ENCODE measurements at places on chromosomes 16 and 17.

- no peak for DNase-seq
These were observed 115.4 kb downstream of the SHISA6 start for GRCh38 chr17:11356371-11356770.

DNA sequence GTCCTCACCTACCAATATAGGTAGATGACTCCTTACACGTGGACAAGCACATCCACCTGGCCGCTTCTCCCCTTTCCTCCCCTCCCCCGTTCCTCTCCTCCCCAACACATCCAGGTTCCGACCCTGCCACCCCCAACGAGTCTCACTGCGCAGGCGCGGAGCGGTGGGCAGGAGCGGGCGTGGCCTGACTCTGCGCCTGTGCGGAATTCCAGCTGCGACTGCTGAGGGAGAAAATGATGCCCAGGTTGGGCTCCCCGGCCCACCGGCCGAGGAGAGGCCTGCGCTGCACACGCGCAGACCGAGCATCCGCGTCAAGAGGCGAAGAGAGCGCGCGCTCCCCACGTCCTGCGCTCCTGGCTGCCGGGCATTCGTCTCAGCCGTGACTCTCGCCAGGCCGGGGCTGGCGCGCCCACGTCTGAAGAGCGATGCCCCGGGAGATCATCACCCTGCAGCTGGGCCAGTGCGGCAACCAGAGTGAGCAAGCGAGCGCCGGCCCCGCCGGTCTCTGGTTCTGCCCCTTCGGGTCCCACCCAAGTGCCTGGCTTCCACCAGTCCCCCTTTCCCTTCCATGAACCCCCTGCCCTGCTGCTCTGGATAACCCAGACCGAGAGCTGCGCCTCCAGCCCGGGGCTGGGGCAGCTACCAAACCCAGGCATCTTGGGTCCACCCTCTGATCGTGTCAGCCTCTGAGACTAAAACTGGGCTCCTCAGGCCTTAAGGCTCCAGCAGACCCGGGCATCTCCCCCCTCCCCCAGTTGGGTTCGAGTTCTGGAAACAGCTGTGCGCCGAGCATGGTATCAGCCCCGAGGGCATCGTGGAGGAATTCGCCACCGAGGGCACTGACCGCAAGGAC, at the start of gene TUBG2:
TSS of gene TUBG2 (plus strand) at position 206 of the 853 bp plus-strand sequence. CDS start at position 426, 220 bp downstream.
- peak; percentile 67 for DNase-seq

GRCh38 chr17:7329997-7330637, 982 bp upstream of the NEURL4 start:
- DNase-seq: peak; percentile 63

GRCh38 chr17:78865682-78866390, 25.2 kb upstream of the USP36 start:
- DNase-seq: peak; percentile 50

DNA sequence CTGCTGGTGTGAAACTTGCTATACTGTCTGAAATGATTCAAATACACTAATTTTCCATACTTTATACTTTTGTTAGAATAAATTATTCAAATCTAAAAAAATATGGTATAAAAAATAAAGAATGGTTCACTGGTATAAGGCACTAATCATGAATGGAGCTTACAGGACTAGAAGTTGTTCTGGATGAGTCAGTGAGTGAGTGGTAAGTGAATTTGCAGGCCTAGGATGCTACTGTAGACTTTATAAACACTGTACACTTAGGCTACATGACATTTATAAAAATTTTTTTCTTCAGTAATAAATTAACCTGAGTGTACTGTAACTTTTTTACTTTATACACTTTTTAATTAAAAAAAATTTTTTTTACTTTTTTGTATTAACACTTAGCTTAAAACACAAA, 95.5 kb downstream of the MAP2K4 start:
- no peak for DNase-seq

- no peak for DNase-seq
These were observed 65.7 kb downstream of the CENPV start for GRCh38 chr17:16287563-16288027.

- DNase-seq: no peak
These were observed 3.9 kb downstream of the DLG4 start for GRCh38 chr17:7215652-7216180.

- DNase-seq: no peak
These were observed 111.9 kb downstream of the CNTNAP4 start for GRCh38 chr16:76389126-76389525.

DNA sequence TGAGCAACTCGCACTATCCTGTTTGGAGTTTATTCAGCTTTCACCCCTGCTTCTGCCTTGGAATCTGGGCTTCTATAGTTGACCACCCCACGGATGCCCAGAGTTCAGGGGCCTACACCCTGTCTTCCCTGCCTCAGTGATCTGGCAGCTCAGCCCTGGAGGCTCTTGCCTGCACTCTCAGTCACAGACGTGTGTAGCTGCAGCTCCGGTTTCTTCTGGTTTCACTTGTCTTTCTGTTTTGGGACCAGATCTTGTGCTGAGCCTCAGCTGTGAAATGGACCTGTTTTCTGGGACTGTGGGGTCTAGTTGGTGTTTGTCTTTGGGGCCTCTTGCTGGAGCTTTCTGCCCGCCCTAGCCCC, 5.8 kb downstream of the GPT2 start:
- DNase-seq: no peak

GRCh38 chr16:66984892-66985311, 3.5 kb upstream of the CES4A start:
- DNase-seq: peak; percentile 45

DNA sequence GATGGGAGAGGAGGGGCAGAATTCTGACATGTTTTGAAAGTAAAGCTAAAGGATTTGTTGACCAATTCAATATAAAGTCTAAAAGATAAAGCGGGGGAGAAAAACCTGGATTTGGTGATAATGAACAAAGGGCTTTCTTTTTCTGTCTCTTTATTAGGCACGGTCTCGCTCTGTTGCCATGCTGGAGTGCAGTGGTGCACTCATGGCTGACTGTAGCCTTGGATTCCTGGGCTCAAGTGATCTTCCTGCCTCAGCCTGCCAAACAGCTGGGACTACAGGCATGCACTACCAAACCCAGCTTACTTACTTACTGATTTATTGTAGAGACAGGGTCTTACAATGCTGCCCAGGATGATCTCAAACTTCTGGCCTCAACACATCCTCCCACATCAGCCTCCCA, 7.5 kb downstream of the CDR2 start:
- DNase-seq: no peak

DNA sequence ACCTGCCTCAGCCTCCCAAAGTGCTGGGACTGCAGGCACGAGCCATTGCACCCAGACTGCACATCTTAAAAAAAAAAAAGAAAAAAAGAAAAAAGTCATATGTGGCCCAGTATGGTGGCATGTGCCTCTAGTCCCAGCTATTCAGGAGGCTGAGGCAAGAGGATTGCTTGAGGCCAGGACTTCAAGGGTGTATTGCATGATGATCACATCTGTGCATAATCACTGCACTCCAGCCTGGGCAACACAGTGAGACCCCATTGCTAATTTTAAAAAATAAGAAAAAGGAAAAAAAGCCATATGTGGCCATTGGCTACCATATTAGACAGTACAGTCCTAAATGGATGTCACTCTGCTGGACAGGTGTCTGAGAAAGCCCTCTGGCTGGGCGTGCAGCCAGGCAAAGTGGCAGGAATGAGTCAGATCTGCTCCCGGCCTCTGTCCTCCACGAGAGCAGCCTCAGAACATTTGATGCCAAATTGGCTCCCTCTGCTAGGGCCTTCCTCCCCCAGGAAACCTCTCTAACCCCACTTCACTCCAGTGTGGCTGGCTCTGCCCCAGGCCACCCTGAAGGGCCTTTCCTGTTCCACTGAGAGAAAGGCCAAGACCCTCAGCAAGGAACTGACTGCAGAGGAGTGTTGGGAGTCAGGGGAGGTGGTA, 14.7 kb downstream of the CA7 start:
- no peak for DNase-seq

DNA sequence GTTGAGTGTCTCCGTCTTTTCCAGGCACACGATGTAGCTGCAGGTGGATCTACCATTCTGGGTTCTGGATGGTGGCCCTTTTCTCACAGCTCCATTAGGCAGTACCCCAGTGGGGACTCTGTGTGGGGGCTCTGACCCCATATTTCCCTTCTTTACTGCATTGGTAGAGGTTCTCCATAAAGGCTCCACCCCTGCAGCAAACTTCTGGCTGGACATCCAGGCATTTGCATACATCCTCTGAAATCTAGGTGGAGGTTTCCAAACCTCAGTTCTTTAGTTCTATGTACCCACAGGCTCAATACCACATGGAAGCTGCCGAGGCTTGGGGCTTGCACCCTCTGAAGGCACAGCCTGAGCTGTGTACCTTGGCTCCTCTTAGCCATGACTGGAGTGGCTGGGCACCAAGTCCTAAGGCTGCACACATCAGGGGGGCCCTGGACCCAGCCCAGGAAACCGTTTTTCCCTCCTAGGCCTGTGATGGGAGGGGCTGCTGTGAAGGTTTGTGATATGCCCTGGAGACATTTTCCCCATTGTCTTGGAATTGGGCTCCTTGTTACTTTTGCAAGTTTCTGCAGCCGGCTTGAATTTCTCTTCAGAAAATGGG, 14.0 kb downstream of the ABCC1 start:
- DNase-seq: no peak

DNA sequence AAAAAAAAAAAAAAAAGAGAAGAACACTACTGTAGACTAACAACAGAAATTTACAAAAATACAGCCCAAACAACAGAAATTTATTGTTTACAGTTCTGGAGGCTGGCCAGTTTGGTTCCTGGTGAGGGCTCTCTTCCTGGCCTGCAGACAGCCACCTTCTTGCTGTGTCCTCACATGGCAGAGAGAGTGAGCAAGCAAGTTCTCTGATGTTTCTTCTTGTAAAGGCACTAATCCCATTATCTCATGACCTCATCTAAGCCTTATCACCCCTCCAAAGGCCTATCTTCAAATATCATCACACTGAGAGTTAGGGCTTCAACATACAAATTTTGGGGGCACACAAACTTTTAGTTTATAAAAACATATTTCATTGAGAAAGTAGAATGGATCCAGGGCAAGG, 7.3 kb downstream of the ARSG start:
- no peak for DNase-seq

DNA sequence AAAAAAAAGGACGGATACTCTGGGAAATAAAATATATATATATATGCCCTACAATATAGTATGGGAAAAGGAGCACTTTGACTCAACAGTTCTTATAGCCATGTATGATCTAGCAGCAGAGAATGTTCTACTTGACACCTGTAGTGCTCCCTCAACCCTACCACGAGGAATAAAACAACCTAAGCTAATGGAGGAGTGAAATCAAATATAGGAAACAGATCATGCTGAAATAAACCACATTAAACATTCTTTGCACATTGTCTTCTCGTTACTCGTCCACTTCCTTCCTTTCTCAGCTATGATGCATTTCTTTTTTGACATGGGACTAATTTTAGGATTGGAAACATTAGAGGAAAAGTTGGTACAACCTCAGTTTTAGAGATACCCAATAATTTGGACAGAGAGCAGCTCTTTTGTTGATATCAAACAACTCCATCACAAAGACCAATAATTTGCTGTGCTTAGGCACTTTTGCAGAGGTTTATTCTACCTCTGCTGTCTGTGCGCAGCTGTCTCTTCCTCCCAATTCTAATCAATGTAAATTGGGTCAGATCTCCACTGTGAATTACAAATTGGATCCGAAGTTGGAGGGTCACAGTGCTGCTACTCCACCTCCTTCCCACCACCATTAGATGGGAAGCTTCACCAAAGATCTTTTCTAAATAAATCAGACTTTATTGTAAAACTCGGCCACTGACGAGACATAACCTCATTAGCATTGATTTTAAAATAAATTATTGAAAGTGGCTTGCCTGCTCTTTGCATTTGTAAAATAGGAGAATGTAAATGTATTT, 65.8 kb downstream of the SNX11 start:
- DNase-seq: no peak

DNA sequence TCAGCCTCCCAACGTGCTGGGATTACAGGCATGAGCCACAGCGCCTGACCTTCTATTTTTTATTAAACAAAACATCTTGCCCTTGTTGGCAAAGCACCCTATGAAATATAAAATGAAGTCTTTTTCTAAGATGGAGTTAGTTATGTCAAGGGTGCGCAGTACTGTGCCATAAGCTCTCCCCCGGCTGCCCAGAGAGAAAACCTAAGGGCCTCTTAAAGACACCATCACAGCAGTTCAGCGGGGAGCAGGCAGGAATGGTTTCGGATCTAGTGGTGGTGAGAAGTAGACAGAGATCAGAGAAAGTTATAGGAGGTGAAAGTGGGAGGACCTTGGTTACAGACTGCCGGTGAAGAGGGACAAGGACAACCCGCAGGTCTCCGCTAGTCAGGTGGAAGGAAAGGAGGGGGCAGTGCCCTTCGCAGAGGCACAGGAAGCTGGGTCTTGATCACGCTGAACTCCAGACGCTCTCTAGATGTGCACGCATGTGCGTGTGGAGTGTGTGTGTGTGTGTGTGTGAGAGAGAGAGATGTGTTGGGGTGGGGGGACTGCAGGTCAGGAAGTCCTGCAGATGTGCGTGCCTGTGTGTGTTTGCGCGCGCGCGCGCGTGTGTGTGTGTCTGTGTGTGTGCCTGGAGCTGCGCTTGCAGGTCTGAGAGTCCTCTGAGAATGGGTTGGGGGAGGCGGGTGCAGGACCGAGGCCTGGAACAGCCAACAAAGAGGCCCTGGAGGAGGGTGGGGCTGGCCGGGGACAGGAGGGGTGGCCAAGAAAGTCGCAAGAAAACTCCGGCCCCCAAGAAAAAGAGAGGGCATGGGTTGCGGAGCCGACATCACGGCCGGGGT, 748 bp upstream of the CMTM3 start:
- DNase-seq: peak; percentile 50

DNA sequence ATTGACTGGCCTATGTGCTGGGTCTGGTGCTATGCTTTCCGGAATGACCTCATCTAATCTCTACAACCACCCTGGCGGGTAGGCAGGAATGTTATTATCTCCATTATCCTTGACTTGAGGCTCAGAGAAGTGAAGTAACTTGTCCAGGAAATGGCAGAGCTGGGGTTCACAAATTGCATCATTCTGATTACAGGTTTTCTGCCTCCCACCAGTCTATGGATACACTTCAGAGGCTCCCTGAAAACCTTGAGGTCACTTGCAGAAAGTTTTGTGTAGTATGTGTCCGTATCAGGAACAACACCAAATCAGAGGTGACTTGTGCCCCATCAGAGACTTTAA, 19.1 kb downstream of the NOD2 start:
- DNase-seq: no peak

DNA sequence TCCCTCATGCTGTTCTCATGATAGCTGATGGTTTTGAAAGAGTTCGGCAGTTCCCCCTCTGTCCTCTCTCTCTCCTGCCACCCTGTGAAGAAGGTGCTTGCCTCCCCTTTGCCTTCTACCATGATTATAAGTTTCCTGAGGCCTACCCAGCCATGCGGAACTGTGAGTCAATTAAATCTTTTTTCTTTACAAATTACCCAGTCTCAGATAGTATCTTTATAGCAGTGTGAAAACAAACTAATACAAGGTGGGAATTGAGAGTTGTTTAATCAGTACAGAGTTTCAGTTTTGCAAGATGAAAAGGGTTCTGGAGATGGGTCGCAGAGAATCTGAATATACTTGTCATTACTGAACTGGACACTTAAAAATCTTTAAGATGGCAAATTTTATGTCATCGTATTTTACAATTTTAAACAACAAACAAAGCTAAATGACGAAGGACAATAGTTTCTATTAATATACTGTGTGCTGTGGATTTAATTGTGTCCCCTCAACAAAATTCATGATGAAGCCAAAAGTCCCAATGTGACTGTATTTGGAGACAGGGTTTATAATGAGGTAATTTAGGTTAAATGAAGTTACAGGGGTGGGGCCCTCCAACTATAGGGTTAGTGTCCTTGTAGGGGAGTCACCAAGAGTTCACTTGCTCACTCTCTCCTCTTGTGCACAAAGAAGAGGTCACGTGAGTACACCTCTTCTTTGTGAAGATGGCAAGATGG, 4.4 kb downstream of the MT3 start:
- no peak for DNase-seq

Measured in activated T-cell treated with anti-CD3 and anti-CD28 coated beads for 4 hours (primary cell).